Testis (tissue), 5 donors: ENCODE measurements at places on chromosomes 11 and 22. TPM values are rescaled to one million over a fixed set of nuclear protein-coding genes. Genes with fewer than 3 reads are reported as not detected.

DNA sequence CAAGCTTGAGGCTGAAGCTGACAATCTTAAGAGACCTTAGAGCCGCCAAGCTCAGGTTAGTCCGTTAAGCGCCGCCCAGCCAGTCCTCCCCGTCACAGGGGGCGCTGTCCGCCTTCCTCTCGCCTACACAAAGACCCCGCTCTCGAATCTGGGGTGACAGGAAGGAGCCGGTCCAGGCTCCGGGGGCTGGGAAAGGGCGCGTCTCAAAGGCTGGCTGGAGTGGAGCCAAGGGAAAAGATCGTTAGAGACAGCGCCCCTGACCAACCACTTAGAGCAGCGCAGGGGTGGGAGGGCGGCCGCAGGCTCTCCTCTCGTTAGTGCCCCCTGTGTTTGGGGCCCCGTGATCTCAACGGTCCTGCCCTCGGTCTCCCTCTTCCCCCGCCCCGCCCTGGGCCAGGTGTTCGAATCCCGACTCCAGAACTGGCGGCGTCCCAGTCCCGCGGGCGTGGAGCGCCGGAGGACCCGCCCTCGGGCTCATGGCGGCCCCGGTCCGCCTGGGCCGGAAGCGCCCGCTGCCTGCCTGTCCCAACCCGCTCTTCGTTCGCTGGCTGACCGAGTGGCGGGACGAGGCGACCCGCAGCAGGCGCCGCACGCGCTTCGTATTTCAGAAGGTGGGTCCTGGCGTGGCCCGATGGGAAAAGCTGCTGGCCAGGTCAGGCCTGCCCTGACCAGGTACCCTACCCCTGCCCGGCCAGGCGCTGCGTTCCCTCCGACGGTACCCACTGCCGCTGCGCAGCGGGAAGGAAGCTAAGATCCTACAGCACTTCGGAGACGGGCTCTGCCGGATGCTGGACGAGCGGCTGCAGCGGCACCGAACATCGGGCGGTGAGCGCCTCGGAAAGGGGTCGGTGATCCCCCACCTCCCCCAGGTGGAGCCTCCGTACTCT, at the start of gene MUS81:
Gene MUS81, plus strand, starts transcription at position 156 of the 887 bp plus-strand sequence. Its CDS starts 321 bp downstream, at position 477.
- H3K27ac ChIP-seq, result peak within 1 kb of the TSS; percentile 88
- peak within 1 kb of the TSS; percentile 97 for H3K4me3 ChIP-seq
- H3K27me3 ChIP-seq, result no peaks in the 10 kb centered on the region
- DNase-seq, result peak; percentile 98

DNA sequence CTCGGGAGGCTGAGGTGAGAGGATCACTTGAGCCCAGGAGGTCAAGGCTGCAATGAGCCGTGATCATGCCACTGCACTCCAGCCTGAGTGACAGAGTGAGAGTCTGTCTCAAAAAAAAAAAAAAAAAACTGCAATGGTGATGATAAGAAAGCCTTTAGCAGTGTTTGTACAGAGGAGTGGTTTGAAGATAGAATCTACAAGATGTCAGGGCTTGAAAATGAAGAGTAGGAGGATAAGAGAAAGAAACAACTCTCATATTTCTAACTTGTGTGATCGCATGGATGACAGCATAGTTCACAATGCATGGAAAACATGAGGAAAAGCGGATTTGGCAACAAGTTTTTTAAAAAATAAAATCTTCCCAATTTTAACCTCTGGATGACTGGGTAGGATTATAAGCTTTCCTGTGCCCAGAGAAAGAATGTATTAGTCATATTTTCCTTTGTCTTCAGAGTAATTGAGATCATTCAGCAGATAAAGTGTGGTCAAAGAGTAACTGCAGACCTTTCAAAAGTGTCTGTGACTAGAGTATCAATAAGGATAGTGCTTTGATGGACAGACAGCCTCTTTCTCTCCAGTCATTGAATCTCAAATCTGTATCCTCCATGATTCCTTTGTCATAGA, 328.1 kb downstream of the CASP12 start:
- no peaks in the 10 kb centered on the region for H3K4me1 ChIP-seq
- no peak overlapping the region for H3K4me3 ChIP-seq
- no peaks in the 10 kb centered on the region for H3K27me3 ChIP-seq
- no peak for DNase-seq

DNA sequence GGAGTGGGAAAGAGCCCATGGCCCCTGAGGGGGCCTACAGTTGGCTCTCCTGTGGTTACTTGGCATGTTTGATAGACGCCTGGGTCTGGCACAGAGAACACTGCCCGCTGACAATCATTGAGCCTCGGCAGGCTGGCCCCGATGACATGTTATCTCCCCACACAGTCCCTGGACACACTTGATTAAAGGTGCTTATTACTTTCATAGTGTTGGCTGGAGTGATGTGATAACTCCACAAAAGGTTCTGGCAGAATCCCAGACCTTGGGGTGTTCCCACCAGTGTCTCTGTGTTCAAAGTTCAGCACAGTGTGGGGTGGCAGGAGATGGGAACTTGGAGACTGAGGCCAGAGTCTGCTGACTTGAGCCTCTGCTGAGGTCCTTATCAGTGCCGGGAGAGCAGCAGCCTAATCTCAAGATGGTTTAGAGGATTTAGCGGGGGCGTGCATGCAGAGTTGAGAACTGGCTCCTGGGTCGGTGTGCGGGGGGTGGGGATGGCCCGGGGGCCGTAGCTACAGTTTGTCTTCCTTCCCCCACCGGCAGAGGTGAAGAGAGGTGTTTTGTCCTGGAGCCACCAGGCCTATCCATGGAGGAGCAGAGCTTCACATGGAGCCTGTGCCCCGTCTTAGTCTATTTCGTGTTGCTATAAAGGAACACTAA, 22.5 kb downstream of the PARVB start:
- no peaks in the 10 kb centered on the region for H3K36me3 ChIP-seq
- DNase-seq, result peak; percentile 58
- no peak overlapping the region for H3K4me3 ChIP-seq
- no peaks in the 10 kb centered on the region for H3K27me3 ChIP-seq

DNA sequence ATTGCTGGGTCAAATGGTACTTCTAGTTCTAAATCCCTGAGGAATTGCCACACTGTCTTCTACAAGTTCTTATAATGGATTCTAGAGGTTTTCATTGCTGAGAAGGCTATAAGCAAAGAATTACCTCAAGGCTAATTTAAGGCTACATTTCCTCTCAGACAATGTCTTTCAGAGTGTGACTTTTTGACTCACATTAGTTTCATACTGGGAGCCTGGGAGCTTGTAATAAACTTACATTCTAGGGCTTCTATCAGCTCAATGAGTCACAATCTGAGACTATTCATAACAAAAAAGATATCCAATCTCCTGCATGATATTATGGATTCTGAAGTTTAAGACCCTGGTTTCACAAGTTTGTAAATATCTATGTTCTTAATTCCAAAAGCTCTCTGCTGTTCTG, 408.7 kb downstream of the LRRC4C start:
- H3K4me1 ChIP-seq, result no peaks in the 10 kb centered on the region
- no peaks in the 10 kb centered on the region for H3K27me3 ChIP-seq
- H3K4me3 ChIP-seq, result no peak overlapping the region
- no peaks in the 10 kb centered on the region for H3K36me3 ChIP-seq
- H3K27ac ChIP-seq, result no peak overlapping the region

- peak overlapping the region; percentile 29 for H3K4me3 ChIP-seq
- no peaks in the 10 kb centered on the region for H3K4me1 ChIP-seq
- no peaks in the 10 kb centered on the region for H3K36me3 ChIP-seq
- no peaks in the 10 kb centered on the region for H3K27me3 ChIP-seq
Measured at GRCh38 chr22:49657275-49657973, 170.2 kb downstream of the BRD1 start.

- H3K36me3 ChIP-seq, result no peaks in the 10 kb centered on the region
- no peak for DNase-seq
- H3K4me3 ChIP-seq, result no peak overlapping the region
- H3K4me1 ChIP-seq, result no peaks in the 10 kb centered on the region
Measured at GRCh38 chr11:83221694-83222093, 28.2 kb downstream of the ANKRD42 start.

DNA sequence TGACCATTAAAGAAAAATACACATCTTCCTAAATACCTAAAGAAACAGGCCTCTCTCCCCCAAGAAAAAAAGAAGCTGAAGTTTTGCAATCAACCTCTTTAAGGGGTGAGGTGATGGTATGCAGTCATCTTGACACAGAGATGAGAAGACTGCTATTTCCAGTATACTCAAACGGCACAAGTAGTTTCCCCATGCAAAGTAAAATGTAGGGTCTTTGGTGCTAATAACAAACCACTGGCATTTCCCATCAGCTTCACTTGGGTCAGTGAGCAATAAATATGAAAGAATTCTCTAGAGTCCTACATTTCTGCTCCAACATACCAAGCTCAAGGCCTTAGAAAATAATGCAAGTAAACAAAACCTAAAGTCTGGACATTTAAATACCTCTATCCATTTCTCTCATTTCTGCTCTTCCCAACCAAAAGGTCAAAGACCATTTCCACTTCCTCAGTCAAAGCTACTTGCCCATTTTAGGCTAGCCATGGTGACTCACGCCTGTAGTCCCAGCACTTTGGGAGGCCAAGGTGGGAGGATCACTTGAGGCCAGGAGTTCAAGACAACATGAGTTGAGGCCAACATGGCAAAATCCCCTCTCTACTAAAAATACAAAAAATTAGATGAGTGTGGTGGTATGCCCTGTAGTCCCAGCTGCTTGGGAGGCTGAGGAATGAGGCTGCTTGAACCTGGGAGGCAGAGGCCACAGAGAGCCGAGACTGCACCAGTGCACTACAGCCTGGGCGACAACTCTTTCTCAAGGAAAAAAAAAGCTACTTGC, 39.5 kb upstream of the CHRNA10 start:
- no peaks in the 10 kb centered on the region for H3K4me1 ChIP-seq
- H3K27ac ChIP-seq, result no peak overlapping the region
- H3K4me3 ChIP-seq, result no peak overlapping the region
- H3K36me3 ChIP-seq, result no peaks in the 10 kb centered on the region

- peaks cover 35% of the 10 kb centered on the region for H3K4me1 ChIP-seq
- H3K27me3 ChIP-seq, result no peaks in the 10 kb centered on the region
- DNase-seq, result no peak
- H3K4me3 ChIP-seq, result no peak overlapping the region
- no peaks in the 10 kb centered on the region for H3K36me3 ChIP-seq
Measured at GRCh38 chr11:121340032-121340580, 47.5 kb downstream of the SC5D start.

- no peaks in the 10 kb centered on the region for H3K27me3 ChIP-seq
- no peaks in the 10 kb centered on the region for H3K36me3 ChIP-seq
- H3K4me1 ChIP-seq, result no peaks in the 10 kb centered on the region
- no peak for DNase-seq
- H3K4me3 ChIP-seq, result no peak overlapping the region
Measured at GRCh38 chr22:21681566-21682370, 16.0 kb downstream of the PPIL2 start.

DNA sequence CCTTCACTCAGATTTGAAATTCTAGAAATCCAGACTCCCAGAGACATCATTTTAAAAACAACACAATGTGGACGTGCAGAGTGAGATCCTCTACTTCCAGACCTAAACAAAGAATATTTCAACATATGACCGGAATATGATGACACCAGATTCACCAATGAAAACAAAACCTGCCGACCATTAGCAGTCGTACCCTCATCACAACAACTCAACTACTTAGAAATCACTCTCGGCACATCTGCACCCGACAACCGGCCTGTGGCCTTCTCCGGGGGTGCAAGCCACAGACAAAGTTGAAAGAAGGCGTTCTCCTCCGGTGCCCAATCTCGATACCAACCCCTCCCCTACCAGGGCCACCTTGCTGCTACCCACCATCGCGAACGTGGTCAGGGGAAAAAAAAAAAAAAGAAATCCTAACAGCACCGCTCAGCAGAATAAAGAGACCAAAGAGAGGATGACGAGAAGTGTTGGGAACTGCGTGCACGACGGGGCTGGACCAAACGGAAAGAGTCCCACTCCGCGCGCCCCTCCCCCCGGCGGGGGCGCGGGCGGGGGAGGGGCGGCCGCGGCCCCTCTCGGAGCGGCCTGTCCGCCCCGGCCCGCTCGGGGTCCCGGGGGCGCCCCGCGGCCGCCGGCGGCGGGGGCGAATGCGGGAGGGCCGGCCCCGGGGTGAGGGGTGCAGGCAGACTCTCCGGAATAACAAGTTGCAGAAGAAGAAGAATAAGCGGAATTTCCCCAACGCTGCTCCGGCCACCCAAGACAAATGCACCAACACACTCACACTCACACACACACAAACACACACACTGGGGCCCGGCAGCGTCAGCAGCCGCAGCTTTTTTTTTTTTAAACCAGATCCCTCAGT, 1.7 kb downstream of the PHF21A start:
- H3K36me3 ChIP-seq, result no peaks in the 10 kb centered on the region
- H3K4me1 ChIP-seq, result peaks cover 29% of the 10 kb centered on the region
- H3K27ac ChIP-seq, result peak overlapping the region; percentile 91
- H3K4me3 ChIP-seq, result peak overlapping the region; percentile 74

Gene SCN4B
- polyA plus RNA-seq, result 4.9 TPM

Gene C11orf87
- polyA plus RNA-seq, result 0.07 TPM
